ENCODE measurements at places on chromosomes 6 and 20. TPM values are rescaled to one million over a fixed set of nuclear protein-coding genes. Genes with fewer than 3 reads are reported as not detected.

COL19A1 gene
- 2.0 TPM for total RNA-seq

MARCKS gene
- 256 TPM for total RNA-seq

DNA sequence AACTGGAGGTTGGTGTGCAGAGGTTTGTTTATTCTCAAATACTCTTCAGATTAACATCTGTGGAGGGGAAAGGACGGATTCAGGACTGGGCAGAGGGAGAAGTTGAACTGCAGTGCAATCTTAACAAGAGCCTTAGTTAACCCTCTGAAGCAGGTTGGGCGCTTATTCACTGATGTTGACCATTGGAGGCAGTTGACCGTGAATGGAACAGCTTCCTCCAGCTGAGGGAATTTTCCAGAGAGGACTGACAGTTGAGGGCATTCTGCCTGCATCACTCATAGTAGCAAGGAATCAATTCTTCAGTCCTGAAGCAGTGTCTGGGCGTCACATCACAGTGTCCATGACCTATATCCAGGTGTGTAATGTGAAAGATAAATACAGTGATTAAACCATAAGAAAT, 80.9 kb downstream of the PLCB4 start:
- peaks cover 24% of the 10 kb centered on the region for H3K4me1 ChIP-seq
- DNase-seq = no peak
- no peak overlapping the region for H3K27ac ChIP-seq

ECT2L gene
- not detected for total RNA-seq

MAS1 gene
- not detected for total RNA-seq

- no peak overlapping the region for H3K4me3 ChIP-seq
- peaks cover 8% of the 10 kb centered on the region for H3K36me3 ChIP-seq
- H3K27ac ChIP-seq = peak overlapping the region; percentile 89
- no peaks in the 10 kb centered on the region for H3K27me3 ChIP-seq
- DNase-seq = no peak
- peaks cover 26% of the 10 kb centered on the region for H3K4me1 ChIP-seq
Measured at GRCh38 chr6:20811109-20811761, 277.0 kb downstream of the CDKAL1 start.

KCNK16 gene
- not detected for total RNA-seq
